IMR-90 (cell line): ENCODE measurements at places on chromosomes 5 and 9. TPM values are rescaled to one million over a fixed set of nuclear protein-coding genes. Genes with fewer than 3 reads are reported as not detected.

GRCh38 chr5:110809006-110809405 lies 70.2 kb downstream of the SLC25A46 start:
- peak; percentile 15 for DNase-seq

The SLC6A7 gene
- total RNA-seq, result under 0.01 TPM in 1 of 2 replicates, not detected in the other

The PDGFRB gene
- 81.9 and 108 TPM in 2 replicates for total RNA-seq

The NKD2 gene
- total RNA-seq, result not detected in 2 replicates

The MRPS2 gene
- total RNA-seq, result 53.1 and 54.4 TPM in 2 replicates

GRCh38 chr5:122691931-122692330 lies 82.9 kb upstream of the SNX2 start:
- no peak for DNase-seq

DNA sequence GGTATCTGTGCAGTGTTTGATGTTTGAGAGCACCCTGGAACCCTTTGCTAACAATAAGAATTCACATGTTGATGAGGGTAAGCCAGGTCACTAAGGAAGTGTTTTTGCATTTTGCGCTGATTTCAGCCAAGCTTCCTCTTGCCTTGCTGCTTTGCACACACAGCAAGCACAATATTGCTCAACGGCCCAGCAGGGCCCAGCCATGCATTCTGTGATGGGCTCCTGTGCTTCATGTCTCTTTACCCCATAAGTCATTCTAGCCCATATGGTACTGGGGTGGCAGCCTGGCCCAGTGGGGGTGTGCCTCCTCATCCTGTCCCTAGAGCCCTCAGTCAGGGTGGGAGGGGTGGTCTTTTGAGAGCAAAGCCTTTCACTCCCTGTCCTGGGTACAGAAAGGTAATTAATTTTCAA lies 481.3 kb downstream of the GADD45G start:
- no peak for DNase-seq

The IL13 gene
- total RNA-seq, result not detected in 2 replicates

The THBS4 gene
- 0.83 and 0.90 TPM in 2 replicates for total RNA-seq

The SLC4A9 gene
- not detected in 2 replicates for total RNA-seq

- no peak for DNase-seq
These were observed 5.0 kb upstream of the HSPB3 start for GRCh38 chr5:54450542-54450941.

DNA sequence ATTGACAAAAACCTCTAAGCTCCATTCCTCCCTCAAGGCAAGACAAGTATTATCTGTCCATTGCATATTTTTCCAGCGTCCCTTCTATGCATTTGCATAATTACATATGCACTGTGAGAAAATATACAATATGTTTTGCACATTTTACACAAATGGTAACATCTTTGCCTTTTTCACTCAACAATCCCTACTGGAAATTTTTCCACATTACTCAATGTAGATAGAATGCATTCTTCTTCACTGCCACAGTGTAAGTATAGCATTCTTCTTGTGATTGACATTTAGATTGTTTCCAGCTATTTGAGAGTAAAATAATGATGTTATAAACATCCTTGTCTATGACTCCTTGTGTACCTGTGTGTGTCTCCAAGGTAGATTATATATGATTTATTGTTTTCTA lies 205.0 kb downstream of the SLIT3 start:
- no peak for DNase-seq
